ENCODE measurements at places on chromosomes 6 and 20.

GRCh38 chr20:58565461-58566175 is 50.4 kb upstream of the APCDD1L start:
- no peak for ATAC-seq

GRCh38 chr20:51237791-51238190 is 214.9 kb upstream of the KCNG1 start:
- ATAC-seq = no peak

- ATAC-seq = peak; percentile 61
Measured at GRCh38 chr6:157164972-157165371, 158.3 kb downstream of the TMEM242 start.

DNA sequence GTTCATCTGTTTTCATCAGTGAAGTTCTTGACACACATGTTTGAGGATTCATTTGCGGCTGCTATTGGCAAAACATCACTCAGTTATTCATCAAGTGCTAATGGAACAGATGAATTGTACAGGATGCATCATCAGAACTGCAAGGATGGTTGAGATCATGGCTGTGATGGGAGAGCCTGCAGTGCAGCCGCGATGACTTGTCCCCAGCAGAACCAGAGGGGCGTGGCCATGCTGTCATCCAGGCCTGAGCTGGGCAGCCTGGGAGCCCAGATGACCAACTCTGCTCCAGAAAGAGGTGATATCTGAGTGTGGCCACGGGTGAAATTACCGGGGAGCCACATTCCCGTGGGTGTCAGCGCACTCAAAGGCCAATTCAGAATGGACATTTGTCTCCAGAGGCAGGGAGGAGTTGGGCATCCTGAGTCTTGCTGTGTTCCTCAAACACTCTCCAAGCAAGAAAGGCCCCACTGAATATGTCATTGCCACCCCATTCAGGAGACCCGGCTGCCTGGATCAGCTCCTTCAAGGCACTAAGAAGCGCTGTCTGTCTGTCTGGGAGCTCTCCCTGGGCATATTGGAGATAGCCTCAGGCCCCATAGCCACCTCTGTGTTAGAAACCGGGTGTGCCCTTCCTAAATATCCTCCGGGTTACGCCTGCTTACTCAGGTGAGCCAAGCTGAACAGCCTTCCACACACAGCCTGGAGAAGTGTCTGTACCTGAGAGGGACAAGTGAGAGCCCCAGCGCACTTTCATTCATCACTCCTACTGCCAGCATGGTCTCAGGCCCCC is 66.7 kb downstream of the SYNDIG1 start:
- peak; percentile 99 for ATAC-seq

GRCh38 chr6:82397962-82398692 is 34.5 kb downstream of the TPBG start:
- ATAC-seq = no peak

GRCh38 chr6:11011787-11012234 is 32.3 kb downstream of the ELOVL2 start:
- no peak for ATAC-seq

DNA sequence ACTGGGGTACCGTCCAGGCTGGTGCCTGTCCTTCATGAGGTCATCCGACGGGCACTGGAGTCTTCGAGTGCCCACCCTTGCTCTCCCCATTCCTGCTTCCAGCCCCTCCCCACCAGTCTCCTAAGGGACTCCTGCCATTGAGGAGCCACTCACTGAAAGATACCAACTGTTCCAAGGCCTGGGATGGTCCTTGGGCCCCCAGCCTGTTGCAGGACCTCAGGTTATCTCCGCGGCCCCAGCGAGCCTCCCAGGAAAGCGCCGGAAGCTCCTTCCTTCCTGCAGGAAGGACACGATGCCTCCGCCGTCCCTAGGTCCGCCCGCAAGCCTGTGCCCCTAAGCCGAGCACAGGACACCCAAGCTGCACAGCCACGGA is 1.2 kb downstream of the NKAIN4 start:
- no peak for ATAC-seq

DNA sequence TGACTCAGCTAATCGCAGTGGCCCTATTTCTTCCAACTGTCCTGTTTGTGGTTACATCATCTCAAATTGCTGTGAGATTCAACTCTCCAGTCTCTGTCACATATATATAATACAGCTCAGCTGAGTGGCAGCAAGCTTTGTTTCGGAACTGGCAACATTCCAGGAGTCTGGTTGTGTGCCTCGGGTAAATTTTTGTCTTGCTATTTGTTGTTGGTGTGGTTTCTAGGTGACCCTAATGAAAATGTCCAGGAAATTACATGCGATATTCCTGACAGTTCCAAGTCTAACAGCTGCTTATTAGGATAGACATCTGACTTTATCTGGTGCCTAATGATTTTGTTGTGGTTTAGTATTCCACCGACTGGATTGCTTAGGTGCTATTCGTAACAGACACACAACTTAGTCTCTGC is 581.8 kb downstream of the CD109 start:
- peak; percentile 98 for ATAC-seq

DNA sequence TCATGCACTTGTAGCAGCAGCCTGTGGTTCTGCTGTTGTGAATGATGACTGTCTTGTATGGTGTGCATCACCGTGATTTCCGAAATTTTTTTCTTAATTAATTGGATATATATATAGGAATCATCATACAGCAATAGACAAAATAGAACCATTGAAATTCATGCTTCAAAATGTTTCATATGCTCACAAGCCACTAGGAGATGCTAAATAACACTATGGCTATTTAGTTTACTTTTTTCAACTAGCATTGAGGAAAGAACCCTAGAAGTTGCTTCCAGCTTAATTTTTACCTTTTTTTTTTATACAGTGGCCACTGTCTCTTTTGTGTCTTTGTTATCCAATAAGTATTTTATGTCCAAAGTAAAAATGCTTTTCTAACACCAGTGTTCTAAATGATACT is 485.4 kb downstream of the CDKAL1 start:
- no peak for ATAC-seq

DNA sequence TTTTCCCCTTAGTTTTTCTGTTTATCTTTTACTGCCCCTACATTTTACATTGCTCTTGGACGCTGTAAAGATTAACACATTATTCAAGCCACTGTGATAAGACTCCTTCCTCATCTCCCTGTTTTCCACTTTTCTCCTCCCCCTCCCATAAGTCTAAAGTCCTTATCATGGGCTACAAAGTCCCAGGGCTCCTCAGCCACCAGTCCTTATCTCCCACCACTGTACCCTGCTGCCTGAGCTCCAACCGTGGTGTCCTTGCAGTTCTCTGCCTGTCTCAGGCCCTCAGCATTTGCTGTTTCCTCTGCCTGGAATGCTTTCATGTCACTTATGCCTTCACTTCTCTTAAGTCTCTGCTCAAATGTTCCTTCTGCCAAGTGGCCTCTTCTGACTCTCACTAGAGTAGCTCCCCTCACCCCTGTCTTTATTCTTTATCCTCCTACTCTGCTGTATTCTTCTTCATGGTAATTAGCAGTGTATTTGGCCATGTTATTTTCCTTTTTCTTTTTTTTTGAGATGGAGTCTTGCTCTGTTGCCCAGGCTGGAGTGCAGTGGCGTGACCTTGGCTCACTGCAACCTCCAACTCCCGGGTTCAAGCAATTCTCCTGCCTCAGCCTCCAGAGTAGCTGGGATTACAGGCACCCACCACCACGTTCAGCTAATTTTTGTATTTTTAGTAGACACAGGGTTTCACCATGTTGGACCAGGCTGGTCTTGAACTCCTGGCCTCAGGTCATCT is 10.8 kb upstream of the LATS1 start:
- ATAC-seq = no peak

DNA sequence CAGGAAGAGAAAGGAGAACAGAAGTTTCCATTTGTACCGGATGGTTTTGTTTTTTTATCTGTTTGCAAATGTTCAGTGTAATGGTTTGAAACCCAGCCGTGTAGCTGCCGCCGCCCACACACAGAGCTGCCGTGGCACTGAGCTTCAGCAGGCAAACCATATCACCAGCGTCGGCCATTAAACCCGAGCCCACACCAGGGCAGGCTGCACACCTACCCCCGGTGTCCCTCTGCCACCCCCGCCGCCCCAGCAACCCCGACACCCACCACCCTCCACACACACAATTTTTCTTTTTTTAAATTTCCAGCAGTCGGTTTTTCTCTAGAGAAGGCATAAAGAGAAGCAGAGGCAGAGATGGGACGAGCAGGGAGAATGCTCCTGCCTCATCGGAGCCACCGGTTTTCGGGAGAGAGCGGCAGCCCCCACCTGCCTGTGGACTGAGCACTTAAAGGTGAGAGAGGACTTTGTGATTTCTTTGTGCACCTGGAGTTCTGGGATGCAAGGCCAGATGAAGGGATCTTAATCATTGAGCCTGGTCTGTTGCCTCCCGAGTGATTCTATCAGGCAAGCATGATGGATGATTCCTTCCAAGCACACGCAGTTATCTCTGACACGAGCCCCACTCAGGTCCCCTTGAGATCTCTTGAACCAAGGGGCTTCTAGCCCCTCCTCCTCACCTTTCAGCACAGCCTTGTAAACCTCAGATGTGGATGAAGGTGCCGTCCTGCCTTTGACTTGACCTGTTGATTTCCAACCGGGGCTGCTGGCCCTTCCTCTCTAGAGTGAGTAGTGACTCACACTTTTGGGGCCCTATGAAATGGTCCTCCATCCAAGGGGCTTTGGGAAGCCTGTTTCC is 17.5 kb upstream of the ZNF831 start:
- ATAC-seq = no peak

GRCh38 chr20:63552481-63553249 is 1.3 kb upstream of the FNDC11 start:
- peak; percentile 1 for ATAC-seq

DNA sequence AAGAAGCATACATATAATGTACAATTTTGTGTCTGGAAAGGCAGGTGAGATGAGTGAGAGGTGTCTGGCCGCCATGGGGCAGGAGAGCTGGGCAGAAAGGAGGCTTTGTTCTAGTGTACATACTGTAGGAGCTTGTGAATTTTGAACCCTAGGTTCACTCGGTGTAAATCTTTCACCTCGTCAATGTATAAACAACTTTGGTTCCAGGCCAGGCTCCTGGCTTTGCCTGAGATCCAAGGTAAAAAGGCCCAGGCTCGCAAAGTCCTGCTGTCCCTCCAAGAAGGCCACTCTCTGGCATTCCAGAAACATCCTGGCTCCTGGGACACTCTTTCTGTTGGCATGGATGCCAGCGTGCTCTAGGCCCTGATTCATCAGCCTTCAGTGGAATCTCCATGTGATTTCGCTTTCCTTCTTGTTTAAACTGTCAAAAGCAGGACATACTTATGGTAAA is 7.1 kb upstream of the SLC22A7 start:
- no peak for ATAC-seq

DNA sequence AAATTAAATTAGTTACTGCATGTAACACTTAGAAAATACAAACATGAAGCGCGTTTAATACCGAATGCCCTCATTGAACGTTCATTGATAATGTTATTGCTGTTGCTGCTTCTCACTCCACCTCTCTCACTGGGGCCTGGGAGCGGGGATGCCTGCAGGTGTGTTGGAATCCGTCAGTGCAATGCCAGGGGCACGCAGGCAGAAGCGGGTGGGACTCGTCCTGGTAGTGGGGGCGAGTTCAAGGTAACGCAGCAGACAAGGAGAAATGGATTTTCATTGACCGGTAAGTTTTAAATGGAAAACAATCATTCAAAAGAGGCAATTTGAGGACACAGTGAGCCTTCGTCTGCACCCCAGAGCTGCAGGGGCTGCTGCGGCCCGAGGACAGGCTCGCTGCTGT is 71.2 kb upstream of the AFDN start:
- ATAC-seq = no peak

DNA sequence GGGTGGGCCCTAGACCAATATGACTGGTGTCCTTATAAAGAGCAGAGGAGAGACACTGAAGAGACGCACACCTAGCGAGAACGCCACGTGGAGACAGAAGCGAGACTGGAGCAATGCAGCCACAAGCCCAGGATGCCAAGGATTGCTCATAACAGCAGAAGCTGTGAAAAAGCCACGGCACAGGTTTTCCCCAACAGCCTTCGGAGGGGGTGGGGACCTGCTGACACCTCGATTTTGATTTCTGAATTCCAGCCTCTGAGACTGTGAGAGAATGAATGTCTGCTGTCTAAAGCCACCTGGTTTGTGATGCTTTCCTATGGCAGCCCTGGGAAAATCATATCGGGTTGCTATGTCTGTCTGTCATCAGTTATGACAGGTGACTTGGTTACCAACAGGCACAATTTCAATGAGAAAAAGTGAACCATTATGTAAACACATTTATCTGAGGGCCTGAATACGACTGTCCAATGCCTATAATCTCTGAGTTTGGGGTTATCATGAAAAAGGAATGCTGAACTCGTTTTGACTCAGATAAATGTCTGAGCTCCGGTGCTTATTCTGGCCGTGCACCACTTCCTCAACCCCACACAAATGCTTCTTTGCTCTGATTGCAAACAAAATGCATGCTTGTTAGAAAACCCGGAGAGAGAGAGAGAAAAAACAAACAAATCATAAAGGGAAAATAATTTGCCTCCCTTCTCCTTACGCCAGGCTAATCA is 769.7 kb downstream of the PTPRT start:
- ATAC-seq = no peak

GRCh38 chr6:122631571-122632249 is 21.5 kb downstream of the PKIB start:
- no peak for ATAC-seq

- ATAC-seq = no peak
Measured at GRCh38 chr6:169933251-169933821, 181.9 kb downstream of the ERMARD start.

GRCh38 chr6:52491203-52492069 is 71.3 kb downstream of the EFHC1 start:
- no peak for ATAC-seq

DNA sequence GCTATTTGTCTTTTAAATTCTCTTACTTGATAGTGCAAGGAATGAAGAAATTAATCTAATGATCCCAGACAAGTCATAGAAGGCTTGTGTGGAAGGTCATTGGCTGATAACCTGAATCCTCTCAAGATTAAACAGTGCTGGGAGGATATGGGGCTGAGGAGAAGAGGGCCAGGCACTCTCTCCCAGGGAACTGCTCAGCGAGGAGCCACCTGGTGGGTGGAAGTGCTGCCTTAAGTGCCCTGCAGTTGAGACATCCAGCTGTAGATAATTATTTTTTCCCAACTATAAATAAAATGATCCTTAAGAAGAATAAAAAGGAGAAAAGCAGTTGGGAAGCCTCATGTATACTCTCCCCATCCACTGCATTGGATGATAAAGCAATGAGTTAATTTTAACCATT is 47.9 kb downstream of the BTBD3 start:
- no peak for ATAC-seq

DNA sequence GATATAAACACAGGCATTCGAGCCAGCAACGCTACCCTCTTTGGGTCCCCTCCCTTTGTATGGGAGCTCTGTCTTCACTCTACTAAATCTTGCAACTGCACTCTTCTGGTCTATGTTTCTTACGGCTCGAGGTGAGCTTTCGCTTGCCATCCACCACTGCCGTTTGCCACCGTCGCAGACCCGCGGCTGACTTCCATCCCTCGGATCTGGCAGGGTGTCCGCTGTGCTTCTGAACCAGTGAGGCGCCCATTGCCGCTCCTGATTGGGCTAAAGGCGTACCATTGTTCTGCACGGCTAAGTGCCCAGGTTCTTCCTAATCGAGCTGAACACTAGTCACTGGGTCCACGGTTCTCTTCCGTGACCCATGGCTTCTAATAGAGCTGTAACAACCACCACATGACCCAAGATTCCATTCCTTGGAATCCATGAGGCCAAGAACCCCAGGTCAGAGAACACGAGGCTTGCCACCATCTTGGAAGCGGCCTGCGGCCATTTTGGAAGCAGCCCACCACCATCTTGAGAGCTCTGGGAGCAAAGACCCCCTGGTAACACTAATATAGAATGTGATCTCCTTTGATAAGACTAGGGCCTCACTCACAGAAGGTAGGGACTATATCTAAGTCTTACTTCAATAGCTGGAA is 973 bp downstream of the UBD start:
- no peak for ATAC-seq
